Neural crest cell (in vitro differentiated cells): ENCODE measurements at places on chromosomes 12 and 14. TPM values are rescaled to one million over a fixed set of nuclear protein-coding genes. Genes with fewer than 3 reads are reported as not detected.

The AHNAK2 gene
- 1.4 TPM in 2 replicates for total RNA-seq

The HOXC10 gene
- total RNA-seq = 1.8 TPM in 2 replicates

The ASCL1 gene
- total RNA-seq = 4.3 and 5.1 TPM in 2 replicates

GRCh38 chr14:46686652-46687051 is 35.1 kb upstream of the RPL10L start:
- DNase-seq = no peak

DNA sequence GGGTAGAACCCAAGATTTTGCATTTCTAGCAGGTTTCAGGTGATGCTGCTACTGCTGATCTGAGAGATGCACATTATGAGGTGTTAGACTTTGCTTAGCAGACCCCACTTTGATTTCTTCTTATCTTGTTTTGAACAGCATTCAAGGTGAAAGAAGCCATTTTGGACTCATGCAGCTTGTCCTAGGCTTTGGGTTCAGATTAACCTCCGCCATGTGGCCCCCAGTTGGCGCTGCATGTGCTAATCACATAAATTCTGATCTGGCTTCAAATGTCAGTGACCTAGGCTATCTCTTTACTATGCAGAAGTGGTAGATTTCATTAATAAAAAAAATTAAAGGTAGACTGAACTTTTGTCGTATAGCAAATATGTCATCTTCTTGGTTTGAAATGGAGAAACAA is 89.8 kb upstream of the DYRK2 start:
- DNase-seq = no peak

DNA sequence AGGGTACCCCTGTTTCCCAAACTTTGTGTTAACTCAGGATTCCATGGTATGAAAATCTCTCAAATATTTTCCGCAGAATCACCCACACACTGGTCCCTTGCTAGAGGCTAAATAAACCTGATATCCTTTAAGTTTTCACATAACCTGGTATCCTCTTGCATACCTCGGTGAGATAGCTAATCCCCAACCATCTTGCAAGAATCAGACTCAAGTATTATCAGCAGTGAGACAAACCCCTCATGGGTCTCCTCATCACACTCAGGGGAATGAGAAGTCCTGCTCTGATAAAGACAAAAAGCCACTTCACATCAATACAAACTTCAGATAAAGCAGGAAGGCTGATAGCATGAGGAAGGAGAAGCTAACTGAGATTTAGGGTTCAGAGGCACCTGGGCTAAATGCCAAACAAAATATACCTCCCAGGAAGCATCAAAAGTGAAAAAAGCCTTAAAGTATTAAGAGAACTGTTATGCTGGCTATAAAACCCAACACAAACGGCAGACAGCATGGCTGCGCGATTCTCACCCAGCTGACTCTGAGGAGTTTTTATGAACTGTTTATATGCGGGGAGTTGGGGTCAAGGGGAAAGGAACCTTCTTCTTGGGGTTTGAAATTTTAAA is 96.5 kb downstream of the FOXN3 start:
- no peak for DNase-seq

DNA sequence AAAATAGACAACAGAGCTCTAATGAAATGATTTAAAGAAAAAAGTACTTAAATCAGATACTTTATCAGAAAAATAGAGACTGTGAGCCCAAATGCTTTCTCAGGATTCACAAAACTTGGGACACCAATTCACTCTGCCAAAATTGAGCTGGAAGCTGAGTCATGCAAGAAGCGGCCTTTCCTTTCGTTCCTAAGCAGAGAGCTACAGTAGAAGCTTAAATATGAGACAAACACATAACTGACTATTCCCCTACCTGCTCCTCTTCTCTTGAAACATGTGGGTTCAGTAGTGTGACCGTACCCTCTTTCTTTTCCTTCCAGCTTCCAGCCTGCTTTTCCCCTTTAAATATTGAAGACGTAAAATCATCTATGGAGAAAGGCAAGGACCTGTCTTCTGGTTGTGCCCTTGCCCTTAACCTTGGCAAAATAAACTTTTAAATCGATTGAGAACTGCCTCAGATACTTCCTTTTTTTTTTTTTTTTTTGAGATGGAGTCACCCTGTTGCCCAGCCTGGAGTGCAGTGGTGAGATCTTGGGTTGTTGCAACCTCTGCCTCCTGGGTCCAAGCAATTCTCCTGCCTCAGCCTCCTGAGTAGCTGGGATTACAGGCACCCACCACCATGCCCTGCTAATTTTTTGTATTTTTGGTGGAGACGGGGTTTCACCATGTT is 4.4 kb upstream of the SDS start:
- no peak for DNase-seq
